ENCODE measurements at places on chromosomes 4 and X.

DNA sequence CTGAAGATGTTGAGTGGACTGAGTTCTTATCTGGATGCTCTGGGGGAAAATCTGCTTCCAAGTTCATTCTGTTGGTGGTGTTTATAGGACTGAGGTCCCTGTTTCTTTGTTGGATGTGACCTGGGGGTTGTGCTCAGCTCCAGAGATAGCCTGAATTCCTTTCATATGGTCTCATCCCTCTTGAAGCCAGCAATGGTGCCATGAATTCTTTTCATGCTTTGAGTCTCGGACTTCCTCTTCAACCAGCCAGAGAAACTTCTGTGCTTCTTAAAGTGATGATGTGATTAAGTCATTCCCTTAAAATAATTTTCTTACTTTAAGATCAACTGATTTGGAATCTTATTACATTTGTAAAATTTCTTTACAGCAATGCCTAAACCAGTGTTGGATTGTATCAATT lies 233.8 kb upstream of the UGT8 start:
- DNase-seq: no peak

- DNase-seq: no peak
Observed at GRCh38 chr4:184099000-184099399, 118.7 kb downstream of the ENPP6 start.

GRCh38 chr4:2259541-2260343 lies 2.2 kb downstream of the MXD4 start:
- no peak for DNase-seq

GRCh38 chr4:144501231-144501780 lies 144.7 kb upstream of the HHIP start:
- peak; percentile 25 for DNase-seq

DNA sequence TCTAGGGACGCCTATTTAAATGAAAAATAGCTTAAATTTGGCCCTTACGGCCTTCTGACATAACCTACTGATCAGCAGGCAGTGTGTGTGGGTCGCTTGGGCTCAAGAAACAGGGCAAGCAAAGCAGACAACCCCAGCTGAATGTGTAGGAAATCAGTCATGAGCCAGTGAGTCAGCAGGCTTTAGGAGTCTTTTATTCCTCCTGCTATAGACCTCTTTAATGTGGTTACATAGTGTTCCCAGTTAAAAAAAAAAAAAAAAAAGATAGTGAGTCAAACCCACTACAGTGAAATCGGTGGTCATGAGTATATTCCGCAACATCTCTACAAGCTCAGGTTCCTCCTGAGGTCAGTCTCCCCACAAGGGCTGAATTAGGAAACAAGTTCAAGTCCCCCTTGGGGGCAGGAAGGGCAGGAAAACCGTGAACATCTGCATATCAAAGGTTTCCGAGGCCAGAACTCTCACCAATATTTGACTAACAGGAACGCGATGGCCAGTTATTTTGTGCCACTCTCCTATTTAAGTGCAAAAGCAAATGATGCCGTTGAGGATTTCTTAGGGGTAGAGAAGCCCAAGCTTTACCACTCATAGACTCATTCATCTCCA lies 32.7 kb downstream of the ACSL1 start:
- peak; percentile 96 for DNase-seq

Data from mammary epithelial cell (primary cell).